Breast epithelium (tissue), 4 donors: ENCODE measurements at places on chromosomes 2 and 18.
A peak's percentile ranks its signal among the peaks of the same experiment; 100 is the strongest.

- DNase-seq = no peak
- no peak overlapping the region for H3K4me3 ChIP-seq
- peaks cover 10% of the 10 kb centered on the region for H3K27me3 ChIP-seq
- H3K36me3 ChIP-seq = no peaks in the 10 kb centered on the region
- no peaks in the 10 kb centered on the region for H3K4me1 ChIP-seq
Observed at GRCh38 chr18:69397096-69397495, 3.6 kb upstream of the DOK6 start.

DNA sequence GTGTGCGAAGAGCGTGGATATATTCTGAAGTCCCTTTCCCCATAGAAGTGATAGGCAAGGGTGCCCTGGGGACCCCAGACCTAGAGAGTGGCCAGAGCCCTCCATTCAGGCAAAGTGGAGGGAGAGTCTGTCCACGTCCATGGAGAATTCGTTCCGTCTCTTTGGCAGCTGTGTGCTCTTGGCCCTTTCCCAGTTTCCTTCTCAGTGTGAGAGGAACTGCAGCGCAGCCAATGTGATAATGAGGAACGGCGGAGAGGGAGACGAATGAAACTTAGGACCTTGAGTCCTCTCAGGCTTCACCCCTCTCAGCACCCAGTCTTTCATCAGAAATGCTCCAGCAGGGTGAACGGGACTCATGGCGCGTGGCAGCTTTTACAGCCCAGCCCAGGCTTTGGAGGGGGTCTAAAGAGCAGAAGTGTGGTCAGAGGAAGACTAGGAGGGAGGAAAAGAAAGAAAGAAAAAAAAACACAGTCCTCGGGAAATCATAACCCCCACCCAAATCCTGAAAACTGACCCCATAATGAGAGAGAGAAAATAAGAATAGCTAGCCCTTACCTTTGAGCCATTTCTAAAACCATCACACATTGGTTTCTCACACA is 95.0 kb upstream of the RIOK3 start:
- peak overlapping the region; percentile 35 for H3K4me3 ChIP-seq
- no peaks in the 10 kb centered on the region for H3K27me3 ChIP-seq
- DNase-seq = peak; percentile 56

DNA sequence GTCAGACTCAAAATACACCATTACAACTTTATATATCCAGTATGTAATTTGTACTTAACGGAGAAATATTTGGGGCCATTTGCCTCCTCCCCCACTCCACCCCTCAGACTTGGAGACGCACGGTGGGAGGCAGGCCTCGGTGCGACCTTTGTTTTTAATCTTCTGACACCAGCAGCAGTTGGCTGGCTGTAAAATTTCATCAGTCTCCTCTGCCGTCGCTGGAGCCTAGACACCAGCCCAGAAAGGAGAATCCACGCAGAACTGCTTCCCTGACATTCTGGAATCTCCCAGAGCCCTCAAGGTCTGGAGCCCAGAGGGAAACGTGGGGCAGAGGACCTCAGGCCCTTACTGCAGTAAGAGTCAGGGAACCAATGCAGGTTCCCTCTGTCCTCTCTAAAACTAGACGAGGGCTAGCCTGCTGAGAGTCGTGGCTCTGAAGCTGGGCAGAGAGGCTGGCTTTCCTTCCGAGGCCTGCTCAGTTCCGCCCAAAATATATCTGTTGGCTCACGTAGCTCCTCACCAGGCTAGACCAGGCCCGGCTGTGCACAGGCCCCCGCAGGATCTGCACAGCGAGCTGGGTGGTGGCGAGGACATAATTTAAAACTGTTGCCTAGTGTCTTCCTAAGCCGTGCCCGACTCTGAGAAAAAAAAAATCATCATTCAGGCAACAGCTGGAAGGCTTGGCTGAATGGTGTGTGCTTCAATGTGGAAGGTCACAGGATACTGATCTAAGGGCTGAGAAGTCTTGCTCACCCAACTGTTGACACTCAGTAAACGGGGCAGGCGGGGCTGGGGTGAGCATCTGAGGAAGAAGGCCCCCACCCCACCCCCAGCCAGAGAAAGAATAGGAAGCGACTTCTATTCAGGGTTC is 40.4 kb downstream of the EN1 start:
- H3K27me3 ChIP-seq = no peaks in the 10 kb centered on the region
- no peak overlapping the region for H3K4me3 ChIP-seq
- H3K27ac ChIP-seq = no peak overlapping the region
- no peaks in the 10 kb centered on the region for H3K4me1 ChIP-seq

GRCh38 chr2:605674-606608 is 71.3 kb downstream of the TMEM18 start:
- H3K4me1 ChIP-seq = no peaks in the 10 kb centered on the region
- no peaks in the 10 kb centered on the region for H3K36me3 ChIP-seq
- H3K27me3 ChIP-seq = no peaks in the 10 kb centered on the region
- no peak overlapping the region for H3K27ac ChIP-seq

DNA sequence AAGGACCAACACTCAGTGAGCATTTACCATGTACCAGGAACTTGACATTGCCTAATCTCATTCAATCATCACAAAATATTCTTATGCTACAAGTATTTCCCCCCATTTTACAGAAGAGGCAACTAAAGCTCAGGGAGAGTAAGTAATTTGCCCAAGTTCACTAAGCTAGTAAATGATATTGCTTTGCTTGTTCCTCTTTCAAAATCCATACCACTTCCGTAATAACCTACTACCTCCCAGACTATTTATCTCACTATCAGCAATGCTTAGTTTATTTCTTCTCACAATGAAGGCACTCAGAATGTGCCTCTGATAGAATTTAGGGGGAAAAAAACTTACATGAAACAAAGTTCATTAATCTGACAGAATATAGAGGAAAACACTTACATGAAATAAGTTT is 1070.9 kb upstream of the FANCL start:
- no peaks in the 10 kb centered on the region for H3K4me1 ChIP-seq
- DNase-seq = no peak
- no peak overlapping the region for H3K27ac ChIP-seq
- H3K27me3 ChIP-seq = no peaks in the 10 kb centered on the region

- no peak overlapping the region for H3K27ac ChIP-seq
- no peaks in the 10 kb centered on the region for H3K27me3 ChIP-seq
- H3K36me3 ChIP-seq = no peaks in the 10 kb centered on the region
- no peaks in the 10 kb centered on the region for H3K4me1 ChIP-seq
- DNase-seq = no peak
Observed at GRCh38 chr2:133952420-133952819, 301.5 kb upstream of the MGAT5 start.

- DNase-seq = no peak
- H3K4me1 ChIP-seq = no peaks in the 10 kb centered on the region
- H3K4me3 ChIP-seq = no peak overlapping the region
- H3K27ac ChIP-seq = peak overlapping the region; percentile 3
Observed at GRCh38 chr2:102120701-102121159, 21.8 kb upstream of the IL1R1 start.

DNA sequence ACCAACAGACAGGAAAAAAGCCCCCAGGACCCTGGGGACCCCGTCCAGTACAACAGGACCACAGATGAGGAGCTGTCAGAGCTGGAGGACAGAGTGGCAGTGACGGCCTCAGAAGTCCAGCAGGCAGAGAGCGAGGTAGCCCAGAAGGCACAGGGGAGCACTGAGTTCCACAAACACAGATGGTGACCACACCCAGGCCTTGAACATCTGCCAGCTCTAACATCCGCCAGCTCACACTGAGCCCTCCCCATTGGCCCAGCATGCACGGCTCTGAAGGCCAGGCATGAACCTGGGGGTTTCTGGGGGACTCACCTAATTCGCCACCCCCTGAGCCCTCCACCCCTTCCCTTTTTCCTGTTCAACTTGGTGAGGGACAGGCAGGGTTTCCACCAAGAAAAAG is 25.6 kb upstream of the PRLH start:
- no peak for DNase-seq
- no peaks in the 10 kb centered on the region for H3K27me3 ChIP-seq
- H3K4me1 ChIP-seq = no peaks in the 10 kb centered on the region
- H3K36me3 ChIP-seq = no peaks in the 10 kb centered on the region
- H3K4me3 ChIP-seq = no peak overlapping the region

- no peak overlapping the region for H3K27ac ChIP-seq
- no peaks in the 10 kb centered on the region for H3K36me3 ChIP-seq
- no peak overlapping the region for H3K4me3 ChIP-seq
- no peaks in the 10 kb centered on the region for H3K4me1 ChIP-seq
Observed at GRCh38 chr2:208565690-208566416, 159.3 kb downstream of the PTH2R start.

DNA sequence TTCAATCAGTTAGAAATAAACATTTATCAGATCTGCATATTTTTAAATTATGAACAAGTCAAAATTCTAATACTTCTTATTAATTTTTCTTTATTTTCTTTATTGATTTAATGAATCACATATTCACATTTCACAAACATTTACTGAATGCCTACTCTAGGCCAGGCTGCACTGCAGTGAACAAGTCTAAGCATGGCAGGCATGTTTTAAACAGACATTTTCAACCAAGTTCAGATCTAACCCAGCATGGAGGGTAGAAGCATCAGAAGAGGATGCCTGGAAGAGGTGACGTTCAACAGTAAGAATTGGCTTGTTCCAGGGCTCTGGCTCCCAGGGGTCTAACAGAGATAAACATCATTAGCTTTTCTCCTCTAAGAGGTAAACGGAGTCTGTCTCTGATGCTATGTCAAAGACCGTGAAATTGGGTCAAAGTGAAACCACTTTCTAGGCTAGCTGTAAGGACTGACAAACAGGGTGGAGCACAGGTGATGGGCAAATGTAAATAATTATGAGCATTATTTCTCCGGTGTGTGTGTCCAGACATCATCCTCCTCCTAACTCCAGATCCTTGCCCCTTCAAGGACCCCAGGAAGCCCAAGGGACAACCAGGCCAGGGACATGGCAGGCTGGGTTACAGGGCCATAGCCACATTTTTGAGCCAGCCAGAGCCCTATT is 50.6 kb downstream of the UNC50 start:
- DNase-seq = no peak
- H3K27ac ChIP-seq = no peak overlapping the region
- H3K27me3 ChIP-seq = no peaks in the 10 kb centered on the region

- H3K4me1 ChIP-seq = no peaks in the 10 kb centered on the region
- no peaks in the 10 kb centered on the region for H3K27me3 ChIP-seq
- no peak for DNase-seq
- peak overlapping the region; percentile 22 for H3K27ac ChIP-seq
- no peaks in the 10 kb centered on the region for H3K36me3 ChIP-seq
Observed at GRCh38 chr2:147888680-147889079, 43.9 kb downstream of the ACVR2A start.

DNA sequence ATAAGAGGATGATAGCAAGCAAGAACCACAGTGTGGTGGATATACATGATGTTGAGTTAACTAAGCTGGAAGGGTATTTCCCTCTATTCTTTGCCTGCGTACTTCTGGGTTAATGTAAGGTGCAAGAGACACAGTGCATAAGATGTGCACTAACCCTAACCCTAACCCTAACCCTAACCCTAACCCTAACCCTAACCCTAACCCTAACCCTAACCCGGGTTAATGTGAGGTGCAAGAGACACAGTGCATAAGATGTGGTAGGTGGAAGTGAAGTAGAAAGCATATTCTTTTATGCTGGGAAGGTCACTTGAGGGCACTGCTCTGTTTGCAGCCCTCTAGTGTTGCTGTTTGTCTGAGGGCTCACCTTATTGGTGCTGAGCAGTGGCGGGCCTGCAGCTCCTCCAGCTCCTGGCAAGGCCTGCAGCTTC is 181.5 kb upstream of the ITGA4 start:
- no peaks in the 10 kb centered on the region for H3K4me1 ChIP-seq
- H3K27ac ChIP-seq = no peak overlapping the region
- H3K4me3 ChIP-seq = no peak overlapping the region
- no peak for DNase-seq
- no peaks in the 10 kb centered on the region for H3K36me3 ChIP-seq

DNA sequence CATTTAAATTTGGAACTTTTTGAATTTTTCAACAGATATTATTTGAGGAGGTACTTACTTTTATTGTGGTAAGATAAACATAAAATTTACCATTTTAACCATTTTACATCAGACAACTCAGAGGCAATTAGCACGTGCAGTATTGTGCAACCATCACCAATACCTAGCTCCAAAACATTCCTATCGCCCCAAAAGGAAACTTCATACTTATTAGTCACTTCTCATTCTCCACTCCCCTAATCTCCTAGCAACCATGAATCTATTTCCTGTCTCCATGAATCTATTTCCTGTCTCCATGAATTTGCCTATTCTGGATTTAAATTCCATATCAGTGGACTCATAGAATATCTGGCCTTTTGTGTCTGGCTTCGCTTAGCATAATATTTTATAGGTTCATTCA is 69.9 kb upstream of the FAM136A start:
- DNase-seq = no peak
- no peak overlapping the region for H3K4me3 ChIP-seq
- H3K27me3 ChIP-seq = no peaks in the 10 kb centered on the region
- H3K4me1 ChIP-seq = no peaks in the 10 kb centered on the region
- H3K36me3 ChIP-seq = no peaks in the 10 kb centered on the region

GRCh38 chr2:13034861-13035260 is 318.1 kb downstream of the TRIB2 start:
- no peak for DNase-seq
- no peaks in the 10 kb centered on the region for H3K27me3 ChIP-seq
- H3K27ac ChIP-seq = no peak overlapping the region
- H3K4me3 ChIP-seq = no peak overlapping the region

DNA sequence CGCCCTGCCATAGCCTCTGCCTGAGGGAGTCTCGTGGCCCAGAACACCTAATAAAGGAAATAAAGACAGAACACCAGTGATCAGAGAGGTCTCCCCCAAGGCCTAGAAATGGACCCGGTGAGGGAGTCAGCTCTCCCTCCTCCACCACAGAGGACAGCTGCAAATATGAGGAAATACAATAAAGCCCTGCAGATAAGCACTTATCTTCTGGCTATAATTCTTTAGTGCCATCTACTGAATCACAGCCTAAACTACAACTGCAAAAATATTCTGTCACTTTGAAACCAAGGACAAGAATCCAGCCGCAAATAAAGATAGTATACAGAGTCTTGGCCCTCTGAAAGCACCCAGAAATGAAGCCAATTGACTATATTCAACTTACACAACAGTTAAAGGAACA is 42.4 kb upstream of the TACR1 start:
- H3K36me3 ChIP-seq = no peaks in the 10 kb centered on the region
- no peaks in the 10 kb centered on the region for H3K4me1 ChIP-seq
- H3K27ac ChIP-seq = no peak overlapping the region
- H3K4me3 ChIP-seq = no peak overlapping the region
- no peak for DNase-seq
- H3K27me3 ChIP-seq = no peaks in the 10 kb centered on the region

- DNase-seq = no peak
- H3K4me3 ChIP-seq = no peak overlapping the region
- no peaks in the 10 kb centered on the region for H3K27me3 ChIP-seq
- no peak overlapping the region for H3K27ac ChIP-seq
Observed at GRCh38 chr2:139867601-139868226, 1087.5 kb upstream of the NXPH2 start.

DNA sequence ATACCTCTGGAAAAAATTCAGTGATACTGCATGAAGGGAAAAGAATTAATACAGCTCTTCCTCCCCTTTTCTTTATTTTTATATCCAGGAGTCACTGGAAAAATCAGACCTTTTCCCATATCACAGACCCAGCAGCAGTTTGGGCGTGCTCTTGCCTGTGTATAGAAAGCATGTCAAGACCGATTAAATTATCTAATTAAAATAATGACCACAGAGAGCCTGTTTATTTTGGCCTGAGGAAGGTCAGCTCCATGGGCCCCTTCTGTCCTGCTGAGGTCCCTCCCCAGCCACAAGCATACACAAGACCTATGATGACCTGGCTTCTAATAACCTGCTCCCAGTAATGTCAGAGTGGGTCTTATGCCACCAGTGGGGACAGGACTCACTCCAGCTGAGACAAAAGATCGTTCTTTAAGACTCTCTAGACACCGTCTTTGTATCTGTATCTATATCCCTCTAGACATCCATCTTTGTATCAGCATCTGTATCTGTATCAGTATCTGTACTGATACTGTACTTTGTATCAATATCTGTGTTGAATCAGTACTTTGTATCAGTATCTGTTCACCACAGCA is 147.8 kb downstream of the VAPA start:
- H3K4me3 ChIP-seq = no peak overlapping the region
- no peaks in the 10 kb centered on the region for H3K36me3 ChIP-seq
- H3K27ac ChIP-seq = no peak overlapping the region
